Stimulated activated CD4-positive, alpha-beta T cell treated with anti-CD3 and anti-CD28 coated beads, TNF-alpha, amount 100 ng/mL, for 24 hours (primary cell): ENCODE measurements at places on chromosomes 12 and 14.

- DNase-seq, result no peak
Measured at GRCh38 chr12:97109441-97109840, 202.4 kb downstream of the NEDD1 start.

DNA sequence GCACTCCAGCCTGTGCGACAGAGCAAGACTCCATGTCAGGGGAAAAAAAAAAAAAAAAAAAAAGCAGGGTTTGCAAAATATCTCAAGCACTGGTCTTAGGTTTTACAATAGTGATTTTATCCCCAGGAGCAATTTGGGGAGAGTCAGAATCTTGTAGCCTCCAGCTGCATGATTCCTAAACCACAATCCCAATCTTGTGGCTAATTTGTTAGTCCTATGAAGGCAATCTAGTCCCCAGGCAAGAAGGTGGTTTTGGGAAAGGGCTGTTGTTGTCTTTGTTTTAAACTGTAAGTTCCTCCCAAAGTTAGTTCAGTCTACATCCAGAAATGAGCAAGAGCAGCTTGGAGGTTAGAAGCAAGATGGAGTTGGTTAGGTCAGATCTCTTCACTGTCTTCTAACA lies 135.7 kb downstream of the PLXNC1 start:
- DNase-seq, result no peak

GRCh38 chr12:26396402-26396801 lies 201.0 kb downstream of the SSPN start:
- DNase-seq, result no peak

GRCh38 chr14:100291305-100292075 lies 14.8 kb downstream of the SLC25A29 start:
- no peak for DNase-seq

- DNase-seq, result no peak
Measured at GRCh38 chr12:73362666-73363065, 1090.5 kb downstream of the TRHDE start.

- DNase-seq, result peak; percentile 84
Measured at GRCh38 chr14:24429395-24430142, at the start of the genes CBLN3 and KHNYN. Gene CBLN3 (minus strand): TSS chr14:24429668. CDS start chr14:24429054, 614 bp downstream. Gene KHNYN (plus strand): TSS chr14:24429954. CDS start chr14:24430731, 777 bp downstream.

DNA sequence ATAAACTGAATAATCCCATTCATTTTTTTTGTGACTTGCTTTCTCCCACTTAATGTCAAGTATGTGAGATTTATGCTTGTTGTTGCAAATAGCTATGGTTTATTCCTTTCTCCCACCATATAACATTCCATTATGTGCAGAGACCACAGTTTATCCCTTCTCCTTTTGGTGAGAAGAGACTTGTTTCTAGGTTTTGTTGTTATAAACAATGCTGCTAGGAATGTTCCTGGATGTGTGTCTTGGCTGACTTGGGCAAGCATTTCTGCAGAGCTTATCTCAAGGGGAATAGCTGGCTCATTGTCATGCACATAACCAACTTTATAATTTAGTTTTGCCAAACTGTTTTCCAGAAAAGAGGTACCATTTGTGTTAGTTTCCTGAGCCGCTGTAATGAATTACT lies 47.6 kb upstream of the PPP1CC start:
- DNase-seq, result no peak

DNA sequence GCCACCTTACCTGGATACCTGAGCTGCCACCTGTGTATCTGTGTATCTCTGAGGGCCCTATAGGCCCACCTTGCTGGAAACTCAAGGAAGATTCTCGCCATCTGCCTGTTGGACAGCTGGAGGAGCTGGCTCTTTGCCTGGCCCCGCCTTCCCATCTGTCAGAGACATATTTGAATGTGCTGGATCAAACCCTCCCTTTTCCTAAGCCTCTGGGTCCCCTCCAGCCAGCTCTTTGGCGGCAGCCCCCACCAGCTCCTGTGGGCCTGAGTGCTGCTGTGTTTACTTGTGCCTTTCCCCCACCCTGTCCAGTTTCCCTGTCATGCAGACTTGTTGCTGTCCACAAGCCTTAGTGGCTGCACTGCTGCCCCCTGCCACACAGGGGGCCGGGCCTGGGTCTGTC lies 55.9 kb upstream of the SRSF5 start:
- DNase-seq, result no peak

DNA sequence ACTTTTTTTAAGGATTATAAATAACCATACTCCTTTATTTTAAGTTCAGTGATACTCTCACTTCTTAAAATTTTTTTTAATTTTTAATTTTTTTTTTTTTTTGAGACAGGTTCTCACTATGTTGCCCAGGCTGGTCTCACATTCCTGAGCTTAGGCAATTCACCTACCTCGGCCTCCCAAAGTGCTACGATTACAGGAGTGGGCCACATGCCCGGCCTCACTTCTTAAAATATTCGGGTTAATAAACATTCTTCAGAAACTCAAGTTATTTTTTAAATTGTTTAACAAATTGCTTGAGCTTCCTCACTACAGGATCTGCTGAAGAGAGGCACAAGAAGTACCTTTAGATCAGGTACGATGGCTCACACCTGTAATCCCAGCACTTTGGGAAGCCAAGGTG lies 4.3 kb upstream of the SRP54 start:
- DNase-seq, result no peak

DNA sequence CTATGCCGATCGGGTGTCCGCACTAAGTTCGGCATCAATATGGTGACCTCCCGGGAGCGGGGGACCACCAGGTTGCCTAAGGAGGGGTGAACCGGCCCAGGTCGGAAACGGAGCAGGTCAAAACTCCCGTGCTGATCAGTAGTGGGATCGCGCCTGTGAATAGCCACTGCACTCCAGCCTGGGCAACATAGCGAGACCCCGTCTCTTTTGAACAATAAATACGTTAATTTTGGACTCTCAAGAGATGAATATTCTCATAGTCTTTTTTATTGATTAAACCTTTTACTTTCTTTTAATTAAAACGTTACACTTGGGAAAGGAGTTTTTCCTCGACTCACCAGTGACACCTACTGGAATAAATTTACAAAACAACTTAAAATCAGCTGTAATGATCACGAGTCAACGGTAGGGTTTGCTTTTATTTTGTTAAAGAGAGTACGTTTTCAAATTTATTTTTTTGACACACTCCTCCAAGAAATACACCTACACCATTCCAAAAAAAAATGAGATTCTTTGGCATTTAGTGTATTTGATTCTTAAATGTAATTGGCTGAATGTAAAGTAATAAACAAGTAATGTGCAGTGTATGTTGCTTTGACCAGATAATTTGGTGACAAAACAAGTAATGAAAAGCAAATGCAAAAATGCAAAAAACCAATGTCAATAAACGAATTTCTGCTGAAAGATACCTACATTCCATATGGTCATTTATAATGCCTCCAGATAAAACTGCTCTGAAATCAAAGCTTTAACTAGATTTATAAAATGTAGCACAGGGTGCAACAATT lies 687 bp upstream of the RPS29 start:
- DNase-seq, result peak; percentile 38

DNA sequence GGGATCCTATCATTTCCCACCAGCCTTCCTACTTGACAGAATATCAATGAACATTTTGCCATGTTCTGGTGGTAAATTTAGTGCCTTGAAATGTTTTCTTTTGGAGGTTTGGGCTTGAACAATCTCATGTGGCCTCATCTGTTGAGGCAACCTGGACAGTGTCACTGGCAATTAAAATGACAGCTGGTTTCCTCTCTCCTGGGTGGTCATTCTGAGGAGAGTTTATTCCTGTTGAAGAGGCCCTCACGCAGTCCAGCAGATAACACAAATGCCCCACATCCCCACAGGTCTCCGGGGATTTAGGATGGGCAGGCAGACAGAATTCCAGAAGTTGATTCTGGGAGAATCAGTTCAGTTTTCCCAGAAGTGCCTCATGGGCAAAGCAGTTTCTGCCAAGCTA lies 41.9 kb downstream of the MMAB start:
- no peak for DNase-seq
